HuH-7.5 (cell line): ENCODE measurements at places on chromosomes 5 and 9.

DNA sequence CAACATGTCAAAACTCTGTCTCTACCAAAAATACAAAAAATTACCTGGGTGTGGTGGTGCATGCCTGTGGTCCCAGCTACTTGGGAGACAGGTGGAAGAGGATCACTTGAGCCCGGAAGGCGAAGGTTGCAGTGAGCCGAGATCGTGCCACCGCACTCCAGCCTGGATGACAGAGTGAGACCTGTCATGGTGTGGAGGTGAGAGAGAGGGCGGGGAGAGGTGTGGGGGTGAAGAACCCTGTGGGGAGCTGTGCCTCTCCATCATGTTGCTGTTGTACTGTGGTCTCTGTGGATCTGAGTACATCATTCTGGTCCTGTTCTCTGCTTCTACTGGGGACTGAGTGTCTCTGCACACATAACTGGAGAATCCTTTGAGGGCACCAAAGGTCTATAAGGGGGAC, 11.3 kb upstream of the SLC34A1 start:
- no peak for DNase-seq

DNA sequence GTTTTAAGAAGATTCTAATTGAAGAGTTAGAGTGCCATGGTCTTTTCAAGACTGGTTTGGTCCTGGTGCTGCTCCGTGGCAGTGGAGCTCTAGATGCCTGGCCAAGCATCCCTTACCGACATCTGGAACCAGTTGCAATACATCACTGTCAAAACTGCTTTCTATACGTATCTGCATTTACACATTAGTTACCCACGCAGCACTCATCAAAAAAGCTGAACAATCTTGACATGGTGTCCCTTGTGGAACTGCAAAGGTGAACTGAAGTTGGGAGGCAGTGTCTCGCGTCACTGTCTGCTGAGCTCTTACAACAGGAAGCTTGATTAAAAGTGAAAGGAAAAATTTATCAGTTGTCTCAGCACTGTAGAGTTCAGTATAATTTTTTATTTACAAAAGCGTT, 82.6 kb downstream of the PBX3 start:
- DNase-seq, result no peak

DNA sequence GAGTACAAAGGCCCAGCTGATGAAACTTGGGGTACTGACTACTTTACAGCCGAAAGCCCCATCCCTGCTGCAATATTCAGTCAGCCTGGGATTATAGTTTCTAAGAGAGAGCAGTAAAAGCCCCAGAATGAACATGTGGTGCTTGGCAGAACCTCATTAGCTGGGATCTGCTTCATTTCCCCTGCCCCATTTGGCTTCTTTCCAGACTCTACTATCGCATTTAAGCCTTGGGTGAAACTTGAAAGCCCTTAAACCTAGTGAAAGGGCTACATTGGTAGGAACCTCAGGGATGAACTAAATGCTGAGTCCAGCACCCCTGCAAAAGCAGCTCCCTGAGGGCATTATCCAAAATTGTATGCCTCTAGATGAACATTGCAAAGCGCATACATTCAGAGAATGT, 631.1 kb downstream of the ACTL7B start:
- DNase-seq, result no peak

DNA sequence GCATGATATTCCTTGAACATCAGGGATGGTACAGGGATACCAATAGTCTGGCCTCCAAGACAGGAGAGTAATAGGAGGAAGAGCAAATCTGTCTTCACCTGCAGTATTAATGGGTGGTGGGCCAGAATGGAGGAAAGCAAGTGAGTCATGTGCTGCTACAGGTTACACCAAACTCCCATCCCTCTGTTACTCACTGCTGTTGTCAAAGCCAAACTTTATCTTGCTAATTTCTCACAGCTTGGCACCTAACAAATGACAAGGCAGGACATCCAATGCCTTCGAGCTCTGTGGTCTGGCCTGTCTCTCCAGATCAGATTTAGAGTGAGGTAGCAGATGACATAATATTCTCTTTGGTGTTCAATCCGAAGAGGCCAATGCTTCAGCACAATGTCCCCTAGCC, 26.8 kb downstream of the PLAC8L1 start:
- no peak for DNase-seq

- DNase-seq, result peak; percentile 81
Observed at GRCh38 chr9:129109537-129109903, 1.1 kb downstream of the CRAT start.
